ENCODE measurements at places on chromosomes 13 and 19. TPM values are rescaled to one million over a fixed set of nuclear protein-coding genes. Genes with fewer than 3 reads are reported as not detected.

Gene ANKLE1
- total RNA-seq = 0.55 TPM

Gene CGB3
- total RNA-seq = not detected

Gene CDC42EP5
- total RNA-seq = 16.4 TPM

Gene TCF3
- 88.8 TPM for total RNA-seq

Gene IRF3
- total RNA-seq = 51.1 TPM

Gene DCT
- 318 TPM for total RNA-seq

Gene ICAM5
- total RNA-seq = 3.4 TPM

Gene PSG2
- total RNA-seq = not detected

Gene IGLON5
- 10.9 TPM for total RNA-seq

Gene PRTN3
- total RNA-seq = 2.5 TPM

Gene EDDM13
- not detected for total RNA-seq

Gene ZNF628
- total RNA-seq = 2.3 TPM

Gene CAPS
- 11.2 TPM for total RNA-seq

Gene OR7D2
- not detected for total RNA-seq

Gene IGFL1
- total RNA-seq = not detected

Gene KCNN1
- 11.1 TPM for total RNA-seq

Gene ZNF560
- total RNA-seq = not detected

Gene ACP7
- not detected for total RNA-seq

Gene PRKD2
- total RNA-seq = 25.5 TPM

Gene PCDH20
- 5.8 TPM for total RNA-seq

Gene COX7A1
- 3.6 TPM for total RNA-seq

Gene GPR183
- total RNA-seq = 7.6 TPM

Gene RASA3
- 29.1 TPM for total RNA-seq

Gene ADM5
- total RNA-seq = 0.77 TPM

Gene RUBCNL
- 7.3 TPM for total RNA-seq

Gene IL12RB1
- 0.38 TPM for total RNA-seq

Gene PLEKHA4
- 10.8 TPM for total RNA-seq

Gene WASF3
- total RNA-seq = 61.2 TPM

Gene PRRG2
- 0.77 TPM for total RNA-seq

Gene UBXN6
- total RNA-seq = 84.2 TPM

Gene LILRA2
- total RNA-seq = not detected

Gene KRI1
- total RNA-seq = 17.2 TPM

Gene PSG5
- not detected for total RNA-seq

Gene FOXA3
- not detected for total RNA-seq

Gene RNF225
- total RNA-seq = not detected

Gene GRAMD1A
- total RNA-seq = 58.8 TPM

Gene ZNF135
- 25.1 TPM for total RNA-seq

Gene LILRA1
- total RNA-seq = 0.22 TPM

Gene KLK4
- not detected for total RNA-seq

Gene ZNF844
- 52.0 TPM for total RNA-seq

Gene KLK12
- not detected for total RNA-seq

Gene DACH1
- total RNA-seq = 102 TPM
